ENCODE measurements at places on chromosomes 7 and 10.

DNA sequence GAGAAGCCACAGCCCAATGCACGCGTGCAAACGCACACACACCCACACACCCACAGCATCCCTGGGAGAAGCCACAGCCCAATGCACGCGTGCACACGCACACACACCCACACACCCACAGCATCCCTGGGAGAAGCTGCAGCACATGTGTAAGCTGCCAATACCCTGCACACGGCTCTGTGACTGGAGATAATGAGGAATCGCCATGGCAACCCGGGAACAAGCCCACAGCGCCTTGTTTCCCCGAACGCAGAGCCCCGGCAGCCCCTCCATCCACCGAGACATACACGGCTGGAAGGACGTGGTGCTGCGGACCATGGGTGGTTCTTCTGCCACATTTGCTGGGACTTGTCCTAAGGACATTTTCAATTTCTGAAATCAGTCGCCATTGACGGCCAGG, 221.3 kb downstream of the PTPRN2 start:
- no peak for DNase-seq

GRCh38 chr10:9957351-9957750, 1060.3 kb upstream of the CELF2 start:
- DNase-seq, result no peak

GRCh38 chr10:88060762-88061161, 197.3 kb downstream of the PTEN start:
- DNase-seq, result no peak

DNA sequence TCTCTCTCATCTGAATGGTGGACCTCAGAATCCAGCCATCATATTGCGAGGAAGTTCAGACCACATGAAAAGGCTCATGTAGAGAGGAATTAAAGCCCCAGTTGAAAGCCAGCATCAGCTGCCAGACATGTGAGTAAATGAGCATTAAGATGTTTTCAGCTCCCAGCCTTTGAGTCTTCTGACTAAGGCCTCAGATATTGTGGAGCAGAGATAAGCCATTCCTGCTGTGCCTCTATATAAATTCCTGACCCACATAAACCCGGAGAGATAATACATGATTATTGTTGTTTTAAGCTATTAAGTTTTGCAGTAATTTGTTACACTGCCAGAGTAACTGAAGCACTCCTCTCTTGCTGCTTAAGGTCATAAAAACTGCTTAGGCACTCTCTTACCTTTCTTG, 14.6 kb downstream of the FAM149B1 start:
- no peak for DNase-seq

DNA sequence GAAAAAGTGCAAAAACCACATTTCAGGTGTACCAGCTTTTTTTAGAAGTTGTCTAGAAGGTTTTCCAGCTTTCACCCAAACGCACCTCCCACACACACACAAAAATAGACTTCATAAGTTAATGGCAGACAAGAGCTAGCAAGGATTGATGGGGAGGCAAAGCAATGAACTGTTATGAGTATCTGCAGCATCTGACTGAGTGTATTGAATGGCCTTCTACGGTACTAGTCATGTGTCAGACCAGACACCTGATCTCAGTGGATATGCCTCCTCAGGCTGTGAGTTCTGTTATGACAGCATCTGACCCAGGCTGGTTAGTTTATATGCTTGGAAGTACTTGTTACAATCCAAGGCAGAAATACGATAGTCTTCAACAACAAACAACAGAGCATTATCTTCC, 406.1 kb upstream of the AUTS2 start:
- DNase-seq, result no peak

All from CD4-positive, alpha-beta T cell treated with Interleukin-10 for 1 hour (primary cell).